M059J (cell line): ENCODE measurements at places on chromosomes 7 and 10.

DNA sequence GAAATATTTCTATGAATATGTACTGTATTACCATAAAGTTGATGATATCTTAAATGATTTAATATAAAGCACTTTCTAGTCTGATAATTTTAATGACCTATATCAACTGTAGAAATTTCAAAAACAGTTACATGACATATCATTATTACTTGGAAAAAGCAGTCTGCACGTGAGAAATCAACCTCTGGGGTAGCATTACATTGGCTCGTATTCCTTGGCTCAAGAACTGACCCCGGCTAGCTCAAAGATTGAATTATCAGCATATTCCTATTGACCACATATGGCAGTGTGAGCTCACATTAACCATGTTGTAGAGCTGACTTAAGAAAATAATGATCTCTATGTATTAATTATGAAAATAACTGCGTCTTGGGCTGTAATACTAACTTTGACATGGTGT lies 139.3 kb downstream of the PTN start:
- DNase-seq = no peak

GRCh38 chr7:96388166-96388565 lies 66.3 kb upstream of the SLC25A13 start:
- DNase-seq = peak; percentile 45

DNA sequence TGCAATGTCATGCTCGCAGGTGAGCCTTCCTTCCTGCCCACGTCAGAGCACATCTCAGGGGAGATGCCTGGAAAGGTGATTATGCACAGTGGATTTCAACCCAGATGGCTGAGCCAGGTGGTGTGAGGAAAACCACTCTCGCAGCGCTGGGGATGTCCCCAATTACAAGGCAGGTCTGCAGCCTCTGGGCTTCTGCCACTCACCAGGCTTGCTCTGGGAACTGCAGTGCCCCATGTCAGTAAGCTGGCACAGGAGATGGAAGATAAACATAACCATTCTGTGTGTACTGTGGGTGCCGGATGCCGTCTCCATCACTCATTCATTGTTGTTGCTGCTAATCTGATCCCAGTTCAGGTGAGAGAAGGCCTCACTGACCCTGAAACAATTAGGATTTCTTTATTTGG lies 222.9 kb upstream of the PITRM1 start:
- peak; percentile 57 for DNase-seq

DNA sequence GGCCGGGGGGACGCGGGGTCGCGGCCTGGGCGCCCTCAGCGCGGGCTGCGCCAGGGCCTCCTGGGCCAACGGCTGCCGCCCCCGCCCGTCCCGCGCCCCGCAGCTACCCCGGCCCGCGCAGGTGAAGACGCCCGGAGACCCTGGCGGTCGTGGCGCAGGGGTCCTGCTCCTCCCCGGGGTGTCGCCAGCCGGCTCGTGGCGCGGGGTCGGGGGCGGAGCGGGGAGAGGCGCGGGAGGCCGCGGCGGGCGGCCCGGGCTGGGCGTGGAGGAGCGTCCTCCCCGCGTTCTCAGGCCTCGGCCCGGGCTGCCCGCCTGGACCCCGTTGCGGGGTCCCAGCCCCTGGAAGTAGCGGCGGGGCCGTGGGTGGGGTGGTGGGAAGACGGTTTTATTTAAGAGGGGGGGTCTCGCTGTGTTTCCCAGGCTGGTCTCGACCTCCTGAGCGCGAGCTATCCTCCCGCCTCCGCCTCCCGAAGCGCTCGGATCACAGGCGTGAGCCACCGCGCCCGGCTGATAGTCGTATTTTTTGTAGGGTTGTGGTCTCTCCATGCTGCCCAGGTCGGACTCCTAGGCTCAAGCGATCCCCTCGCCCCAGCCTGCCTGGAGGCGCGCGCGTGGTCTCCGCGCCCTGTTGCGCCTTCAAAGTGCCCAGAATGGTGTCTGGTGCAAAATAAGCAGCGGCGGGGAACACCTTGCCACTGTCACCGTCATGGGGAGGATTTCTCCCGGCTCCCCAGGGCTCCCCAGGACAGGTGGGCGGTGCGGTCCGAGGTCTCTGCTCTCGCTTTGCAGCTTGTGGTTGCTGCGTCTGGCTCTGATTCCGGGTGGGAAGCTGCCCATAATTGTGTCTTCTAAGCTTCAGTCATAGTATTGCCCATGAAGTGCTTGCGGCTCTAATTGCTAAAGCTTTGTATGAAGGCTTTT lies 15.3 kb upstream of the SUN1 start:
- DNase-seq = peak; percentile 62

GRCh38 chr7:98399890-98400541 lies 874 bp downstream of the BAIAP2L1 start:
- peak; percentile 73 for DNase-seq

DNA sequence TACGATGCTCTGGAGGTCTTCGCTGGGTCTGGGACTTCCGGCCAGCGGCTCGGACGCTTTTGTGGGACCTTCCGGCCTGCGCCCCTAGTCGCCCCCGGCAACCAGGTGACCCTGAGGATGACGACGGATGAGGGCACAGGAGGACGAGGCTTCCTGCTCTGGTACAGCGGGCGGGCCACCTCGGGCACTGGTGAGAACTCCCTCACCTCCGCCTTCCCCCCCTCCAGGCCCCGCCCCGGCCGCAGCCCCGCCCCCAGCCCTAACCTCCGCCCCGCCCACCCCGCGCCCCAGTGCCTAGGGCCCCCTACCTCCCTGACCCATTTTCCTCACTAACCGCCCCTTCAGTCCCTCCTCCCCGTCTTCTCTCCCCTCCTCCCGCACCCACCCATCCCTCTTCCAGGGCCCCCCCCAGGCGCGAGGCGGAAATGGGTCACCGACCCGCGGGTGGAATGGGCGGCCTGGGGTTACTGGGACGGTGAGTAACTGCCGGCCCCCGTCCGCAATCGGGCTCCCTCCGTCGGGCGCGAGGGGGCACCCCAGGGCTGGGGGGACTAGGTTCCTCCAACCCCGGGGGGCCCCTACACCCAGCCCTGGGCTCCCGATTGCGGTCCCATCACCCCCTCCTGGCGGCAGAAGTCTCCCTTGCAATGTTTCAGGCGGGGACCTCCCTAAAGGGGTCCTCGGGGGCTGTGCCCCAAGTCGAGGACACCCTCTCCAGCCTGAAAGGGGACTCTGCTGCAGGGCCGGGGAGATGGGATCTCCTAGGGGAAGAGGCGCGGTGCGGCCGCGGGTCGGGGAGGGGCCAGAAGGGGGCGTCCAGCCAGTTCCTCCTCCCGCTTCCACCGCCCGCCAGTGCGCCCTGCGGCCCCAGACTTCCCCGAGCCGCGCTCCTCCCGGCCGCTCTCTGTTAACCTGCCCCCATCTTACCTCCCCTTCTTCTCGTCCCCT lies 2.1 kb downstream of the PCOLCE start:
- peak; percentile 82 for DNase-seq
